Cardiac fibroblast (primary cell): ENCODE measurements at places on chromosomes 5 and 9.

- peak; percentile 68 for DNase-seq
These were observed 63.7 kb downstream of the MLLT3 start for GRCh38 chr9:20558566-20559016.

DNA sequence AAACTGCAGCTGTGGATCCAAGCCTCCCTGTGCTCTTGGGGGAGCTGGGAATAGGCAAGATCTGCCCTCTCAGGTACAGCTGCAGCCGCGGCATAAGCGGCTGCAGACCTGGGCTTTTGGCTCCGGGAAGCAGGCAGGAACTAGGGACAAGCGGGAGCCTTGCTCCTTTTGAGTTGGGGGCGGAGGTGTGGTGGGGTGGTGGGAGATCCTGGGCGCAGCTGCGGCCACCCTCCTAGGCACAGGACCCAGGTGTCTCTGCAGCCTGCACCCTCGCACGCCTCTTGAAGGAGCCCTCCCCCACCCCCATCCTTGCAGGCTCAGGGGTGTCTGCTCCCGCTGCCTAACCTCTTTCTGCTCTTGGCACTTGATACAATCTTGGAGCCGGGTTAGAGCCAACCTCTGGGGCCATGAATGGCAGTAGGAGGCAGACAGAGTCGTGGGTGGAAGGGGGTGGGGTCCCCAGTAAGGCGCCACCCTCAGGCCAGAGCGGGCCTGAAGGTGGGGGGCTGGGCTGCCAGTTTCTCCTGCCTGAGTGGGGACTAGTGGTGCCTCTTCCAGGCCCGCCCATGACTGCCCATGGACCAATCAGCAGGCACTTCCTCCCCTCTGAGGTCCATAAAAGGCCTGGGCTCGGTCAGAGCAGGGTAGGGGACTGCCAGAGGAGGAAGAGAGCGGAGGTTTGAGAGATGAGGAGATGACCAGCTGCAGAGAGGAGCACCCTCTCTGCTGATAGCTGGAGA lies 267.6 kb upstream of the TNC start:
- no peak for DNase-seq

DNA sequence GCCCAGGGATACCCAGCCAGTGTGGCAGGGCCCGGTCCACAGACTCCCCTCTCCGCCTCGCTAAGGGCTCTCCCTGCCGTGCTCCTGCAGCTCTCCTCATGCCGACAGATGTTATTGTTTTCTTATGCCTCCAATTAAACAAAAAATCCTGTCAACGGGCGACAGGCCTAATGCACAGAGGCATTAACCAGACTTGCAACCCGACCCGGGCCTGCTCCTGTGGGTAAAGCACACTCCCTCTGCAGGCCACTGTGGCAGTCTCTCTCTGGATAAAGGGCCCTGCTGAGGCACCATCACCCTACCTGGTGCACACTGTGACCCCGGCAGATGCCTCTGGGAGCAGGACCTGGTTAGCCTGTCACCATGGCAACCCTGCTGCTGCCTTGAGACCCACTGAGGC lies 27.5 kb upstream of the HAND1 start:
- DNase-seq, result no peak

DNA sequence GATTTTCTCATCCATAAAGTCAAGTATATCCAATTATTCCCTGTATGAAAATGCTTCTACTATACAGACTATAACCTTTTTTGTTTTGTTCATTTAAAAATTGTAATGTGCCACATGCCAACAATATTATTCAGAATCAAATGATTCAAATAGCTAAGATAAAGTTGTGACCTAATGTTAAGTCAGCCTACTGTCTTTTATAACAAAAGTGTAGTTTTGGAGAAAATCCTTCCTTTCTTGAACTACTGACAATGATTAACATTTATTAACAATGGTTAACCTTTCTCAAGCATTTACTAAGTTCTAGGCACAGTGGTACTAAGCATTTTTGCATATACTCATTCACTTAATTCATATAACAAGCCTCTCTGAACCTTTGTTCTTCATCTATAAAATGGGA lies 25.0 kb downstream of the CSF2 start:
- peak; percentile 49 for DNase-seq

GRCh38 chr9:137602661-137603060 lies 2.8 kb upstream of the ARRDC1 start:
- DNase-seq, result no peak
